ENCODE measurements at places on chromosomes 16 and 17.

DNA sequence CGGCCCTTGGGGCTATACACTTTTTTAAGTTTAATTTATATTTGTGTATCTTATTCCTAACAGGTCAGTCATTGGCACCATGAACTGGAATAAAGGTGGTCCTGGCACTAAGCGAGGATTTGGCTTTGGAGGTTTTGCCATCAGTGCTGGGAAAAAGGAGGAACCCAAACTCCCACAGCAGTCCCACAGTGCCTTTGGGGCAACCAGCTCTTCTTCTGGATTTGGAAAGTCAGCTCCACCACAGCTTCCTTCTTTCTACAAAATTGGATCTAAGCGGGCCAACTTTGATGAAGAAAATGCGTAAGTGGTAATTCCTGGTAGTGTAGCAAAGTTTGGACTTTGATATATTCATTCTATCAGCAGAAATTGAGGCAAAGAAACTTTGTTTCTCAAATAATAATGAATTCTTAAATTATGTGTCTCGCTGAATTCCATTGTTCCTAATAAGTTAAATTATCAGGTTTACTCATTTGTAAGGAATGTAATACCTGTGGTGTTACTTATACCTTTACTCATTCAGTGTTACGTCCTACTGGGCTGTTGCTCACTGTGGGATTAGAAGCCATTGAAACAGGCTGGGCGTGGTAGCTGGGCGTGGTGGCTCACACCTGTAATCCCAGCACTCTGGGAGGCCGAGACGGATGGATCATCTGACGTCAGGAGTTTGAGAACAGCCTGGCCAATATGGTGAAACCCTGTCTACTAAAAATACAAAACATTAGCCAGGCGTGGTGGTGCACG, 13.2 kb downstream of the DDX42 start:
- no peak for DNase-seq

- no peak for DNase-seq
These were observed 405.9 kb downstream of the SHISA9 start for GRCh38 chr16:13307255-13307654.

DNA sequence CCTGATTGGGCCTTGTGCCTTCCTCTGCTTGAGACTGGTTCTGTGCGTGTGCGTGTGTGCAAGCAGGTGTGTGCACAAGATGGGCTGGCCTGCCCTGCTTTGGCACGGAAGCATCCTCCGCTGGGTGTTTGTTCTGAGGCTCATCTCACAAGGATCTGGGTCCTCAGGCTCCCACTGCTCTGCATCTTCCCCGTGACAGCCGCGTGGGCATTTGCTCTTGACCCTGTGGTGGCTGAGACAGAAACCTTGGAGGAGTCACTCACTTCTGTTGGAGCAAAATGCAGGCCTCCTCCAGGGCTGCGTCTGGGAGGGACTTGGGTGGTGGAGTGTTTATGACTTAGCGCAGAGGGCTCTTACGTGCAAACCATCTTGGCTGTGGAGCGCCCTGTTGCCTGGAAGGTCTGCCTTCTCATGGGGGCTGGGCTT, 119.2 kb downstream of the RPTOR start:
- DNase-seq: peak; percentile 29

DNA sequence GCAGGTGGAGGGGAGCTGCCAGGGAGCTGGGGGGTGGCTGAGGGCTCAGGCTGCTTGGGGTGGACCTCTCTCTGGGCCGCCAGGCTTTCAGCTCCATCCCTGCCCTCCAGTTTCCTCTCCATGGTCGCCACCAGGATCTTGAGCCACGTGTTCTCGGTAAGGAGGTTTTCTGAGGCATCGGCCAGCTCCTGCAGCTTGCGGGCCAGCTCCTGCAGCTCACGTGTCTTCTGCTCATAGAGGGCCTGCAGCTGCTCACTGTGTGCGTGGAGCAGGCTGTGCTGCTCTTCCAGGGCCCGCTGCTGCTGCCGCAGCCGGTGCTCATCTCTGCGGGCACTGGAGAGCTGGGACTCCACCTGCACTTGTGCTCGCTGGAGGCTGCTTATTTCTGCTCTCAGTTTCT, 11.0 kb downstream of the SNN start:
- no peak for DNase-seq

GRCh38 chr16:19168371-19169081, 486 bp downstream of the SYT17 start:
- peak; percentile 40 for DNase-seq

GRCh38 chr17:67519801-67520251, 142.7 kb downstream of the PITPNC1 start:
- DNase-seq: no peak

DNA sequence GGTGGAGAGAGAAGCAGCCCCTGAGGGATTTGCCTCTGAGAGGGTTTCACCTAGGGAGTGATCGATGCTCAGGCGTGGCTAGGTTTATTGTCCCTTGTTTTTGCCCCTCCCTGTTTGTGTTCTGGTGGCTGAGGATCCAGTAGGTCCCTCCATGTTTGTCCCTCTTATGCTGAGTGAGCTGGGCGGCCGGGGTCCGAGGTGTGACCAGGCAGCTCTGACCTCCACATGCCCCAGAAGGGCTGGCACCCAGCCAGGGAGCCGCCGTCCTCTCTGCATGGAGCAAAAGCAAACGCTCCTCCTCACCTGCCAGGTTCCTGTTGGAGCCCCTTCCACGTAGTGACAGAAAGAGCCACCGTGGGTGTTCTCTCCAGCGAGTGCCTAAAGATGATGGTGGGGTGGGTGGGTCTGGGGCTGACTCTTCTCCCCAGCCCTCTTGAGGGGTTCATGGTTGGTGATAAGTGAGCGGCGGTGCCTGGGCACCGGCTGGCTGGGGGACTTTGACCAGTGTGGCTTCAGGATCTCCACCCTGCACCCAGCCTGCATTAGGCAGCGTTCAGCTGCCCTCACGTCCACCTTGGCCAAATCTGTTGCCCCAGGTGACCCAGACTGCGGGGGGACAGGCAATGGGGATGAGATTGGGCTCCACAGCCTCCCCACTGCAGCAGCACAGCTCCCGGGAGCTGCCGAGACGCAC, 14.1 kb upstream of the NUDT16L1 start:
- no peak for DNase-seq

- no peak for DNase-seq
These were observed 122.0 kb downstream of the COPRS start for GRCh38 chr17:31736855-31737625.

GRCh38 chr16:63473725-63474124, 1437.5 kb upstream of the CDH8 start:
- no peak for DNase-seq

- DNase-seq: no peak
These were observed 44.4 kb downstream of the NOS2 start for GRCh38 chr17:27755706-27756466.

GRCh38 chr17:50256826-50257618, 17.2 kb upstream of the TMEM92 start:
- DNase-seq: no peak

DNA sequence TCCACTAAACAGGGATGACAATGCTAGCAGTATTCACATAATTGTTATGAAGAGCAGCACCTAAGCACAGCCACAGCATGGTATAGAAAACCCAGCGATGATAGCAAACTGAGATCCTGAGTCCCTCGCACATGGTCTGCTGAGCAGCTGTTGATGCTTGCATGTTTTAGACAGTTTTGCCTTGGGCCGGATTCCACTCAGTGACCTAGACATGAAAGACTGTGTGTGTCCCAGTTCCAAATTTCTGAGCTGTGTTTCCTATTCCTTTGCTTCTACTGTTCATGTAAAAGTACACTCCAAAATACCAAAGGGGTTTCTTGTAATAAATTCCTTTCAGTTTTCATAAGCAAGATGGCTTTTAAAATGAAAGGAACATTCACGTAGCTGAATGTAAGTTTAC, 30.8 kb upstream of the CMTR2 start:
- no peak for DNase-seq

GRCh38 chr17:48392857-48393256, 37.2 kb downstream of the SKAP1 start:
- no peak for DNase-seq

DNA sequence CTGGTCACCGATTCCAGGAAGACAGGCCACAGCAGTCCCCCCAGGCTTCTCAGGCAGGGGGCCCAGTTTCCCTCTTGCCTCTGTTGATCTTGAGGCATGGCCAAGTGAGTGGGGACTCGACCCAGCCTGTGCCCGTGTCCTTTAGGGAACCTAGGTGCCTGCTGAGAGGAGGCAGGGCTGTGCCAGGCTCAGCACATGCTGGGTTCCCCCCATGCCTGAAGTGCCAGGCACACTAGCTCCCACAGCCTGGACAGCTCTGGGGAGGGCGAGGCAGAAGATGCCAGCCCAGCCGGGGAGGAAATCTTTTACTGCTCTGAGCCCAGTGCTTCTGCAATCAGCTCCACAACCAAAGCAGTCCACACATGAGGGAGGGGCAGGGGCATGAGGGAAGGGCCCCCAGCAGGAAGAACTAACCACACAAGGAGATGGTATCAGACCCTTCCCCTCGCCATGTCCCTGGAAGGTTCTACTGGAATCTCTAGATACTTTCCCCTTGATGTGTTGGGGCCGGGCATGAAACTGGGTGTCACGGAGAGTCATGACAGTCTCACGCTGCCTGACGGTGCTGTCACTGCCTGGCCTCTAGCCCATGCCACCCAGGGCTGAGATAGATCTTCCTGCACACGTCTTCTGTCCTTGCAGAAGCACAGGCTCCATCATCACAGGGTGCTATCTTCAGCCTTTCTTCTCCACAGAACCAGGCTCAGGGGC, 25.5 kb downstream of the MYO18A start:
- DNase-seq: no peak

DNA sequence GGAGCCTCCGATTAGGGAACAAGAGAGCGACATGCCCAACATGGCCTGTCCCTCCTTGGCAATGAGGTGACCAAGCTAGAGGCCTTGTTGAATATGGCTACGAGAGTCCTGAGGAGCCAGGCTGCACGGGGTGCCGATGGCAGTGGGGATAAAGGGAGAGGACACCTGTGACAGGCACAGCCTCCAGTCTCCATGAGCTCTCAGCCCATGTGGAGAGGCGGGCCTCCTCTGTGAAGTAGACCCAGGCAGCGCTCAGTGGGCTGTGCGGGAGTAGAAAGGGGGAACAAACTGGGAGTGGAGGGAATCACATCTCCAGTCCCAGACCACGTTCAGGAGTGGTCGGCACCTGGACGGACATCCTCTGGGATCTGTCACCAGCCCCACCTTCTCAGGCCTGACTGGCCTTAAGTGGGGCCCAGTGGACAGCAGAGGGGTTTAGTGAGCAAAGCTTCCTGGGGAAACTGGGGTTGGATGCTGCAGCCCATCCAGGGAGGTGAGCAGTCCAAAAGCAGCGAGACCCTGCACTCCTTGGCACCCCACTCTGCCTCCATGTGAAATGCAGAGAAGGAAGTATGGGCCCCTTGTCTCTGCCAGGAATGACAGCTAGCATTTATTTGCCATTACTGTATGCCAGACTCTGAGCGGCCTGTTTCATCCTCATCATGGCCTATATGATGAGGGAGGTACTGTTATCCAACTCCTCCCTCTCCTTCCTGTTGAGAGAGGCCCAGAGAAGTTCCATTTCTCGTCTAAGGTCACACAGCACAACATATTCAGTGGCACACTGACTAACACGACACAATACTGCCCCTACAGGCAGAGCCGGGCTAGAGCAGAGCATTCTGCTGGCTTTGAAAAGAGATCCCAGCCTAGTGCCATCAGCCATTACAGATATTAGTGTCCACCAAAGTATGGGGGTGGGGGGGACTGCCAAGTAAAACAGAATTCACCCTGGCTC, 4.5 kb upstream of the TMEM92 start:
- peak; percentile 88 for DNase-seq

DNA sequence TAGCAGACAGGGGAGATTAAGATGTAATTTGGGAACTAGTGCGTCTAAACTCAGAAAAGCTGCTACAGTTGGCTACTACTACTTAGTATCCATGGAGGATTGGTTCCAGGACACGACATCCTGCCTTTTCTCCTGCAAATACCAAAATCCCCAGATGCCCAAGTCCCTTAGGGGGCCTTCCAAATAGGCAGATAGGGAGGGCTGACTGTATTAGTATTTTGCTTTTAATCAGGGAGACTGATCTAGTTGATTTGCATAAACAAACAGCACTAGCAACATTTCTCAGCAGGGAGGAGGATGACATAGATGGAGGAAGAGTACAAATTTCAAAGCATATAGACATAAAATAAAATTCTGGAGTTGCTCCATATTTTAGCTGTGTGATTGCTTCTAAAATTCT, 621.6 kb upstream of the GOT2 start:
- DNase-seq: no peak

GRCh38 chr16:81464279-81464678, 19.7 kb downstream of the CMIP start:
- no peak for DNase-seq
